ENCODE measurements at places on chromosomes 11 and 22.
A peak's percentile ranks its signal among the peaks of the same experiment; 100 is the strongest.

DNA sequence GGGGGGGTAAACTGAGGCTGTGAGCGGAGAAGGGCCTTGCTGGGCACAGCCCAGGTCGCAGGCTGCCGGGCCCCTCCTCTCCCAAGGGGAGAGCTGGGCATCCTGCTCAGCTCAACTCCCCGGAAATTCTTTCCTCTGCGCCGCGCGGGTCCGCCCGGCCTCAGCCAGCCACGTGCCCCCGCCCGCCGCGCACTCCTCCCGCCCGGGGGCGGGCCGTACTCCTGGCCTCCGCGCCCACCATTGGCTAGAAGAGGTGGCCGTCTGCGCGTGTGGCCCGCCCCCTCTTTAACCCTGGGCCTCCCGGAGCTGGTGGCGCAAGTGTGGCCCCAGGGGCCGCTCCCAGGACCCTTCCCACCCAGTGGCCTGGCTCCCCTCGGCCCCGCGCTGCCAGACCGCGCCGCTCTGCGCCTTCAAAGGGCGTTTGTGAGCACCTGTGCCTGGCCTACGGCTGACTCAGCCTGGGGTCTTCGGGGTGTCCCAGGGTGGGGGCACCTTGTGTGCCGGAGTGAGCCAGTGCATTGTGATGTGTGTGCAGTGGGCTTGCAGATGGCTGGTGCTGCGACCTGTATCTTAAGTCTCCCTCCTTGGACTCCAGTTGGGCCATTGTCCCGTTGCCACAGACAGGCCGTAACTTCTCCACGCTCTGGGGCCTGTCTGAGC is 2.0 kb downstream of the MRGPRF start:
- H3K4me3 ChIP-seq = no peak overlapping the region
- H3K27ac ChIP-seq = no peak overlapping the region

GRCh38 chr22:29539105-29539504 is 14.5 kb downstream of the THOC5 start:
- H3K36me3 ChIP-seq = peaks cover 33% of the 10 kb centered on the region
- H3K27ac ChIP-seq = no peak overlapping the region
- no peaks in the 10 kb centered on the region for H3K27me3 ChIP-seq
- no peaks in the 10 kb centered on the region for H3K4me1 ChIP-seq

- H3K4me3 ChIP-seq = no peak overlapping the region
- no peak overlapping the region for H3K27ac ChIP-seq
- H3K4me1 ChIP-seq = peaks cover 10% of the 10 kb centered on the region
- H3K27me3 ChIP-seq = no peaks in the 10 kb centered on the region
- no peak for DNase-seq
Measured at GRCh38 chr11:128728767-128729587, 35.1 kb downstream of the FLI1 start.

DNA sequence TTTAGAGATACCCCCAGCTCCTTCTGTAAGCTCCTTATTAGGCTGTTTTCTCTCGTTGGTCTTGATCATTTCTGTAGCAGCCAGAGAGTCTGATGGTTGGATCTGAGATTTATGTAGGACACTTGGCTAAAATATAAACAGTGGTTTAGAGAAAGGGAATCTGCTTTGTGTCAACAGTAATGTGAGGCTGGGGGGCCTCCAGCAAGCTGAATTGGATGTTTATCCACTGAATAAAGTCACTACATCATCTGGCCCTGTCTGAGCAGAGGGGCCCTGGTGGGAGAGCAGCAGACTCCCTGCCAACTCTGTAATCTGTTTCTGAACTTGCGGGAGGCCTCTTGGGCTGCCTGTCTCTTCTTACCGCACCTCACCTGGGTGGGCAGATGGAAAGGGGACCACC is 328.5 kb upstream of the PLET1 start:
- no peak for DNase-seq
- H3K36me3 ChIP-seq = no peaks in the 10 kb centered on the region
- no peak overlapping the region for H3K27ac ChIP-seq
- no peaks in the 10 kb centered on the region for H3K27me3 ChIP-seq

DNA sequence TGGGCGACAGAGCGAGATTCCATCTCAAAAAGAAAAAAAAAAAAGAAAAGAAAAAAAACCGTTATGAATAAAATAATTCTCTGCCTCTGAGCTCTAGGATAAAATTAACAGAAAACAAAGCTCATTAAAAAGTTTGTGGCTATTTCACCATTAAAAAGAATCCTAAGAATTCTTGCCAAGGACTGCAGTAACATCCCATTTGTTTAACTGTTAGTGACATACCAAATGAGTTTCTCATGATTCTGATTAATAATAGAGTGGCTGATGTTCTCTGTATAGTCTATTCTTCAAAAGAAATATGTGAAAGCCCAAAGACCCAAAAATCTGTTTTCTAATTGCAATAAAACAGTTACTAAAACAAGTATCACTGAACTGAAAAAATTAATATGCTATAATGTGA is 19.7 kb downstream of the CLNS1A start:
- H3K27me3 ChIP-seq = no peaks in the 10 kb centered on the region
- H3K36me3 ChIP-seq = peaks cover 20% of the 10 kb centered on the region
- no peak for DNase-seq
- no peak overlapping the region for H3K4me3 ChIP-seq
- no peaks in the 10 kb centered on the region for H3K4me1 ChIP-seq
- H3K27ac ChIP-seq = no peak overlapping the region

GRCh38 chr11:106714199-106714598 is 304.1 kb downstream of the GUCY1A2 start:
- H3K27ac ChIP-seq = no peak overlapping the region
- H3K36me3 ChIP-seq = no peaks in the 10 kb centered on the region
- no peaks in the 10 kb centered on the region for H3K27me3 ChIP-seq
- no peak for DNase-seq
- H3K4me1 ChIP-seq = no peaks in the 10 kb centered on the region

GRCh38 chr22:45124176-45124847 is 39.4 kb upstream of the NUP50 start:
- H3K4me1 ChIP-seq = peaks cover 1% of the 10 kb centered on the region
- H3K27me3 ChIP-seq = no peaks in the 10 kb centered on the region
- no peaks in the 10 kb centered on the region for H3K36me3 ChIP-seq
- DNase-seq = no peak
- H3K4me3 ChIP-seq = no peak overlapping the region

DNA sequence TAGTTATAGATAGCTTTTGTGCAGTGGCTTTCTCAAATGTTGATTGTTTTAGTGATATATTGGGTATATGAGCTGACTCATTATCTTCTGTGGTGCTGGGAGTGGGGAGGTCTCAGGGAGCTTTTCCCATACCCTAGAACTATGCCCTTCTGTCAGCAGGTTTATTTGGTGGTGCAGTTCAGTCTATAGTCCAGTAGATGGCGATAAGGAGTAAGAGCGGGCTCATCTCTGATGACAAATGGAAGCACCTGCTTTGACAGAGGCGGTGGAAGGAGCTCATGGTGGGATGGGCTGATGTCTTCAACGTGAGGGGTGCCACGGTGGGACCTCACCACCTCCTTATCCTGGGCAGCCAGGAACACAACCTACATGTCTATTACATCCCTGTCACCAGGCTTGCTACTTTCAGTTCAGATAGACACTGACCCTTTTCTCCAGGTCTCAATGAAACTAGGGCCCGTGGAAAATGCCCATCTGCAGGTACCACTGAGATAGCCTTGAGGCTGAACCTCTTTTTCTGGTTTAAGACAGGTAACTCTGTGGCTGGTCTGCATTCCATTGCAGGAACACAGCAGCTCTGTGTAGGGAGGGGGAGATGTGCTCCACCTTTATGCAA is 13.0 kb upstream of the OR6A2 start:
- no peak for DNase-seq
- H3K4me3 ChIP-seq = no peak overlapping the region
- no peaks in the 10 kb centered on the region for H3K36me3 ChIP-seq
- H3K27me3 ChIP-seq = no peaks in the 10 kb centered on the region
- no peaks in the 10 kb centered on the region for H3K4me1 ChIP-seq

- H3K27ac ChIP-seq = no peak overlapping the region
- H3K27me3 ChIP-seq = no peaks in the 10 kb centered on the region
- H3K36me3 ChIP-seq = no peaks in the 10 kb centered on the region
- H3K4me1 ChIP-seq = peaks cover 7% of the 10 kb centered on the region
- DNase-seq = no peak
- no peak overlapping the region for H3K4me3 ChIP-seq
Measured at GRCh38 chr22:29156507-29156906, 49.2 kb upstream of the EMID1 start.

DNA sequence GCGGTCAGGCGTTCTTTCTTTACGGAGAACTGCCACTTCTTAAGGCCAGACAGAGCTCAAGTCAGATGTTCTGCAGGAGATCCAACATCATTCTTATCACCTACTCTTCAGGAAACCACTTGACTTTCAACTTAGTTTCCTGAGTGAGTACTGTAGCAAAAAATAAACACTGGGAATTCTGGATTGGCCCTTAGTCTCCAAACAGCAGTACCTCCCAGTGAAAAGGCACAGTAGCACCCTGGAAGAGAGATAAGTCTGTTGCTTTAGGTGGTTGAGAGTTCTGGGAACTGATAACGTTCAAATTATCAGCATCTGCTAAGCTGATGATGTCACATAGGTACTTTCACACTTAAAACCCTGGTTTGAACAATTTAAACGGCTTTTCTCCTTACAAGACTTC is 971.8 kb upstream of the TENM4 start:
- no peak for DNase-seq
- H3K4me1 ChIP-seq = no peaks in the 10 kb centered on the region
- no peak overlapping the region for H3K27ac ChIP-seq
- no peak overlapping the region for H3K4me3 ChIP-seq

GRCh38 chr11:46015941-46016340 is 93.5 kb downstream of the LARGE2 start:
- DNase-seq = peak; percentile 32
- no peak overlapping the region for H3K27ac ChIP-seq
- H3K4me1 ChIP-seq = no peaks in the 10 kb centered on the region
- H3K36me3 ChIP-seq = no peaks in the 10 kb centered on the region
- H3K4me3 ChIP-seq = no peak overlapping the region
- no peaks in the 10 kb centered on the region for H3K27me3 ChIP-seq

- peaks cover 12% of the 10 kb centered on the region for H3K36me3 ChIP-seq
- H3K27ac ChIP-seq = no peak overlapping the region
- H3K4me3 ChIP-seq = no peak overlapping the region
- H3K4me1 ChIP-seq = no peaks in the 10 kb centered on the region
- no peak for DNase-seq
- no peaks in the 10 kb centered on the region for H3K27me3 ChIP-seq
Measured at GRCh38 chr22:46895753-46896152, 133.3 kb downstream of the TBC1D22A start.

All from trophoblast cell (in vitro differentiated cells and primary cell).